ENCODE measurements at places on chromosomes 6 and 20.
A peak's percentile ranks its signal among the peaks of the same experiment; 100 is the strongest.

DNA sequence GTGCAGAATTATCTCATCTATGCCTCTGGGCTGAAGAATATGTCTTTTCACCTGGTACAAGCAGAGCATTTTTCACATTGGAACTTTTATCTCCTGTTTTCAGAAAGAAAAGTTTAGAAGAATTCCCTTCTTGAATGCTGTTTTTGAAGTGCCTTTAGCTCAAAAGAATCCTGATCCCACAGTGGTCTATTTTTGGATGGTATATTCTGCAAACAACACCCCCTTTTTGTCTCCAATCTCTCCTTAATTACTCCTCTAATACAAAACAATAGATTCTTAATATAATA, 57.7 kb upstream of the HFE start:
- no peak for DNase-seq

- no peak for DNase-seq
Observed at GRCh38 chr6:18405477-18406293, 18.5 kb downstream of the RNF144B start.

DNA sequence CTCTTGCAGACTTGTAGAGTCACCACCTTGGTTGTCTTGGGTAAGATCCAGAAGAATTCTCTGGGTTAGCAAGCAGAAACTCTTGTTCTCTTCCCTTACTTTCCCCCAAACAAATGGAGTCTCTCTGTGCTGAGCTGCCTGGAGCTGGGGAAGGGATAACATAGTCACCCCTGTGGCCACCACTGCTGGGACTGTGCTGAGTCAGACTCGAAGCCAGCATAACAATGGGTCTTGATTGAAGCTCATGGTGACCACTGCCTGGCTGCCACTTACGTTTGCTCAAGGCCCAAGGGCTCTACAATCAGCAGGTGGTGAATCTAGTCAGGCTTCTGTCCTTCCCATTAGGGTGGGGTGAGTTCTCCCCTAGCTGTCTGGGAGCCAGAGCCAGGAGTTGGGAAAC, 15.4 kb upstream of the ERVFRD-1 start:
- DNase-seq = no peak

DNA sequence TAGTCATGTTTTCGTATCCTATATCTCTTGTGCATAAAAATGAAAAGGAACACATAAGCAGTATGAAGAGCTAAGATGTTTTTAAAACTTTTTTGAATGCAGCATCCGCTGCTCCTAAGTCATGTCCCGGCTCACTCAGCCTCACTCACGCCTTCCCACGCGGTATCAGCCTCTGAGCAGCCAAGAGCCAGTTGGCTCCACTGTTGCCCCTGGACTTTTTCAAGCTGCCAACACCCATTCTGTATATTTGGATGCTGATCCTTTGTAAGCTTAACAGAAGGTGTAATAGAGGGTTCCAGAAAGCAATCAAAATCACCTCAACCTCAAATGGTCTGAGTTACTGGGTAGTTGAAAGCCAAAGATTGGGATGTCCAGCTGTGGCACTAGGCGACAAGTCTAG, 139.3 kb downstream of the TTLL2 start:
- no peak for DNase-seq

GRCh38 chr6:53664623-53665022, 933 bp downstream of the KLHL31 start:
- DNase-seq = no peak

GRCh38 chr20:50373674-50374286, 136.4 kb upstream of the PTPN1 start:
- peak; percentile 36 for DNase-seq

- DNase-seq = no peak
Observed at GRCh38 chr6:165835410-165835851, 172.4 kb upstream of the PDE10A start.

GRCh38 chr20:32395066-32395465, 36.9 kb downstream of the ASXL1 start:
- no peak for DNase-seq

DNA sequence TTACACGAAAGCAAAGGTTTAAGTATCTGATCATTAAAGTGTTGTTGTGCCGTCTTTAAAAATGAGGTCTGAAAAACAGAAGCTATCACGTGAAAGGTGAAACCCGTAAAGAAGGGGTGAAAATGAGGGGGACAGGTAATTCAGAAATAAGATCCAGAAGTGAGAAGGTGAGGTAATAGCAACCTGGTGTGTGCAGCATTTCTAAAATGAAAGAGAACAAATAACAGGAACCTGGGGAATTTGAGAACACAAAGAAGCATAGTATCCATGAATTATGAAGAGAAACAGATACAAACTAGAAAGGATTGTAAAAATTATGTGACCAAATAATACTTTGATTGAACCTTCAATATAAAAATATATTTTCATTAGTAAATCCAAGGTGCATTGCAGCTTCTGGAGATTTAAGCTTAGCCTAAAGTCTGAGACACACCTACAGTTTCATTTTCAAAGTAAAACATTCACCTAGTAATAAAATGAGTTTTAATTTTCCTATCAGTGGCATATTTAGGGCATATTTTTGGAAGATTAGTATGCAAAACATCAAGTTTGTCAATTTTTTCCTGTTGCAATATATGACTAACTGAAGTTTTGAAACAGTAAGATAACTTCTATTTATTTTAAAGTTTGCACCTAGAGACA, 1.4 kb downstream of the HEY2 start:
- no peak for DNase-seq

DNA sequence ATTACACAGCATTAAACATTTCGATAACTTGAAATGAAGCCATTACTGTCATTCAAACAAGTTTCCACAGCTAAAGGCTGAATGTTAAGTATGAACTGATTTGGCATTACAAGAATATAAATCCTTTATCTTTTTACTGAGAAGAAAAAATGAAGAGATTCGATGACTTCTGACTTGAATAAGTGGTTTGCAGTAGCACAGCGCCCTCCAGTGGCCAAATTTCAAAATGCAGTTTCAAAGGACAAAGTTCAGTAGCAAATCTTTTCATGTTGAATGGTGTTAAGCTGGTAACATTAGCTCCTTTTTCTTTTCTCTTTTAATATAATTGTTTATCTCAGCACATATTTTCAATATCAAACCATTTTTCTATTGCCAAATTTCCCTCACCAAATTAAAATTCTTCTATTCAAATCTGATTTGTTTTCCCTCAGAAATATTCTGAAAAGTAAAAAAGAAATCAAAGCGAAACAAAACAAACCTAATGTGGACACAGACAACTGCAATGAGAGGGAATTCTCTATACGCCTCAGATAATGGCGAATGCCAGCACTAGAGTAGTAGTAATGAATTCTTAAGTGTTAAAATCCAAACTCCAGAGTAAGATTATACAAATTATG, 145.7 kb downstream of the BTBD9 start:
- DNase-seq = peak; percentile 56

GRCh38 chr6:135537741-135538301, 40.3 kb upstream of the AHI1 start:
- no peak for DNase-seq

- DNase-seq = no peak
Observed at GRCh38 chr6:3701631-3702030, 49.9 kb downstream of the PXDC1 start.

DNA sequence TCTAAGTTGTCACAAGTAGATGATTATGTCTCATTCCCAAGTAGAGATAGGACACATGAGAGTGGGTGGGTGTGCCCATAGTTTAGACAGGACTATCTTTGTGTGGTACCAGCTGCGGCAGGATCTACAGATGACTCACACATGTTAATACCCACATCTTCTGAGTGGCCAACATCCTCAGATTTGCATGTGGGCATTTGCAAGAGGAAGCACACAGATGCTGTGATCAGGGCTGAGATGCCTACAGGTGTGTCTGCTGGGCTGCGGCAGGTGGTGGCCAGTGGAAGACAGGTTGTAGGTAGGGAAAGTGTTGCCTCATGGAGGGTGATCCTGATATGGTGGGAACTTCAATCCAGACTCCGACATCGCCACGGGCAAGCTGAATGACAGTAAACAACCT, 50.8 kb downstream of the UTRN start:
- no peak for DNase-seq

GRCh38 chr6:40391086-40391485, 196.1 kb downstream of the LRFN2 start:
- DNase-seq = no peak

GRCh38 chr6:130128326-130128725, 94.4 kb downstream of the SAMD3 start:
- no peak for DNase-seq

DNA sequence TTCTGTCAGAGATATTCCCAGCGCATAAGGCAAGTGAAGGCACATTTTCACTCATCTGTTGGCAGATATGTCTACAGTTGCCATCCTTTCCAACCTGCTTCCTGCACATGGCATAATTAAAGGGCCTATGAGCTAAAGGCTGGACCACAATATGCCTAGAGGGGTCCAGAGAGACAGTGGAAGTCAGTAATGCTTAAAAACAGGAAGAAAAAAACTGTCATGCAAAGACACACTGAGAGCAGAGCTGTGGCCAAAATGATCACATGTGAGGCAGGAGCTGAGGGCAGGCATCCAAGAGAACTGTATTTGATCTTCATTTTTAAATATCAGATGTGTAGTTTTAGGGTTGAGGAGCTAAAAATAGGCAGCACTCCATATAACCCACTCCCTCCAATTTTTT, 125.0 kb upstream of the BACH2 start:
- DNase-seq = no peak

- no peak for DNase-seq
Observed at GRCh38 chr6:143970456-143971218, 37.4 kb downstream of the PLAGL1 start.

GRCh38 chr6:108589244-108589791, 28.6 kb downstream of the FOXO3 start:
- DNase-seq = peak; percentile 30

DNA sequence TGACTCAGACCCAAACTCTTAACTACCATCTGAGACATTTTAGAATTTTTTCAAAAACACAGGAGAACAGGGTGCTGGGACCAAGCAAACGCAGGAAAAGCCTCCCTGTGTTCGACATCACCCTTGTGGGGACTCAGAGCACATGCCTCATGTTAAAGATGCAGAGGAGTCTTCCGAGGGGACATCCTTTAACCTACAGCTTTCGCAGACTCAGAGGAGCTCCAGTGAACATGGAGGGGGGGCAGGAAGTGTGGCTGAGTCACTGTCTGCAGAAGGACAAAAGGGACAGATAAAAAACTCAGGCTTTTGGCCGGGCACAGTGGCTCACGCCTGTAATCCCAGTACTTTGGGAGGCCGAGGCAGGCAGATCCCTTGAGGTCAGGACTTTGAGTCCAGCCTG, 15.1 kb downstream of the BMP7 start:
- no peak for DNase-seq

- no peak for DNase-seq
Observed at GRCh38 chr6:33591424-33592032, 11.5 kb upstream of the BAK1 start.

DNA sequence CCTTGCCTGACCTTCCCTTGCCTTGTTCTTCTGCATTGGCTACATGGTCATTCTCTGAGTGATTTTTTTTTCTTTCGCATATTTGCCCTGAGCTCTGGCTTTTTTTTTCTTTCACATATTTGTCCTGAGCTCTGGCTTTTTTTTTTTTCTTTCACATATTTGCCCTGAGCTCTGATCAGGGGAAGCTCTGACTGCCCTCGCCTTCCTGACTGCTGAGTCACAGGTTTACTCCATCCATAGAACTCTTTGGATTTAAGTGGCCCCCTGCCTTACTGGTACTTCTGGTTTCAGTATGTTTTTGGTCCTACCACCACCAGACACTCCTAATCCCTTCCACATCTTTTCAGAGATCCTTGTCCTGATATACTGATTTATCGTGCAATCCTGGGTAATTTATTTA, 201.1 kb downstream of the OGFRL1 start:
- DNase-seq = no peak

- no peak for DNase-seq
Observed at GRCh38 chr6:39861663-39862062, 69.5 kb downstream of the DAAM2 start.

DNA sequence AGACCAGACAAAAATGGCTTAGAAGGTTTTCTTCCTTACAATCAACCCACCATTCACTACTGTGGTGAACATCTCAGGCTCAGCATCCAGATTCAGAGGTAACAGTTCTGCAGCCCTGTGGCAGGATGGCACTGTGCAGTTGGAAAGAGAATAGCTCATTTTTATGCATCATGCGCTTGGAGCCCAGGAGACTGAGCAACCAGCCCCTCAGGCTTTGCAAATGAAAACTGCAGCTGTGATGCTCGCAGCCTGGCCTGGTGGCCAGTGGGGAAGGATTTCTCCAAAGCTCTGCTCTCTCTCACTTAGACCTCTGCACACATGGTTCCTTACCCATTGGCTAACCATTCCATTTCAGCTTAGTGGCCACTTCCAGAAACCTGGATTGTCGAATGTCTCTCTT, 45.8 kb downstream of the GABRR2 start:
- no peak for DNase-seq

GRCh38 chr20:24746351-24746685, 202.8 kb upstream of the CST7 start:
- peak; percentile 85 for DNase-seq

- DNase-seq = peak; percentile 15
Observed at GRCh38 chr6:27388293-27389197, at the start of gene ZNF391. Gene ZNF391 (plus strand): TSS chr6:27388759. CDS start chr6:27400371, 11,612 bp downstream.

GRCh38 chr20:22446613-22447446, 137.5 kb downstream of the FOXA2 start:
- no peak for DNase-seq

DNA sequence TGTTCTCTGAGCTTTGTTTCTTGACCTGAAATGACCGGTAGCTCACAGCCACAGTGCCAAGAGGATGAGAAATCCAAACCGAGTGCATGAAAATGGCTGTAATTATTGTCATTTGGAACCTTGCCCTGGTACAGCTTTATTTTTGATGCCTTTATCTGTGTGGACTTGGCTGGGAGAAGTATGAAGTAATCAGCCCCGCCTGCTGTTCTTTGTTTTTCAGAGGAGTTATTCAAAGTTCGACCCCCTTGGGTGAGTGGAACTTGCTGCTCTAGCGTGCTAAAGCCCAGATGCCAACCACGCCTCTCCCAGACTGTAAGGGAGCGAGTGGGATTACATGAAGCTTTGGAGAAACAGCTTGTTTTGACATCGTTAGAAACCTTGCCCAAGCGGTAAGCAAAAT, 48.3 kb downstream of the ECT2L start:
- DNase-seq = peak; percentile 9

DNA sequence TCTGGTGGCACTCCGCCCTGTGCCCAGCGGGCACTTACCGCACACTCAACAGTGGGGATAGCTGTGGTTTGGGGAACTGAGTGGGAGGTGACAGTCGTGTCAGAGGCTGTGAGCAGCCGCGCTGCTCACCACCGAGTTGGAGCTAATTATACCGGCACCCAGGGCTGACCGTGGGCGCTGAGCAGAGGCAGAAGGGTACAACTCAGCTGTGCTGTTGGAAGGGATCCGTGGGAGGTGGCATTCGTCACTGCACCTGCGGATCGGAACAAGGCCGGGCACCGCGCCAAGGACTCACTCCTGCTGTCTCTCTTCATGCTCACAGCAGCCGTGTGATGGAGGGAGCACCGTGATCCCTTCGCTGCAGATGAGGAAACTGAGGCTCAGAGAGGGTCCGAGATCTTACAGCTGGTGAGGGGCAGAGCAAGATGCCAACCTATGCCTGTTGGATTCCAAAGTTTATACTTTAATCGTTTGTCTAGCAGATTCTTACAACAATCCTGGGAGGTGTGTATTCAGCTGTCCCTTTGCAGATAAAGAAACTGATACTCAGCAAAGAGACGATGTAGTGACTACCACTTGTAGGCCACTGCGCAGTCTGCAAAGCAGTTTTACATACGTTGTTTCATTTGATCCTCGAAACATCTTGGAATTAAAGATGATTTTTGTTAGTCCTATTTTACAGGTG, 713 bp upstream of the ELMO2 start:
- peak; percentile 48 for DNase-seq

- DNase-seq = no peak
Observed at GRCh38 chr20:43542674-43543073, 16.2 kb upstream of the SGK2 start.

- DNase-seq = no peak
Observed at GRCh38 chr6:51057296-51057695, 238.6 kb downstream of the TFAP2B start.
